ENCODE measurements at places on chromosomes 5 and 9. TPM values are rescaled to one million over a fixed set of nuclear protein-coding genes. Genes with fewer than 3 reads are reported as not detected.

LAMC3 gene
- total RNA-seq, result 1.5 TPM

MGAT4B gene
- total RNA-seq, result 130 TPM

ADGRD2 gene
- total RNA-seq, result not detected

ENTREP1 gene
- total RNA-seq, result 0.13 TPM

ORM2 gene
- not detected for total RNA-seq

SPATA6L gene
- total RNA-seq, result 2.3 TPM

CBY3 gene
- not detected for total RNA-seq

TERT gene
- total RNA-seq, result 5.4 TPM

Data from A375 (cell line).